Urothelium cell line (cell line): ENCODE measurements at places on chromosomes 5 and 9.

GRCh38 chr5:14222206-14222605, 79.1 kb downstream of the TRIO start:
- DNase-seq, result no peak

- no peak for DNase-seq
These were observed 99.7 kb downstream of the ST8SIA4 start for GRCh38 chr5:100803397-100803796.

- DNase-seq, result no peak
These were observed 106.5 kb upstream of the CCDC112 start for GRCh38 chr5:115402822-115403577.

DNA sequence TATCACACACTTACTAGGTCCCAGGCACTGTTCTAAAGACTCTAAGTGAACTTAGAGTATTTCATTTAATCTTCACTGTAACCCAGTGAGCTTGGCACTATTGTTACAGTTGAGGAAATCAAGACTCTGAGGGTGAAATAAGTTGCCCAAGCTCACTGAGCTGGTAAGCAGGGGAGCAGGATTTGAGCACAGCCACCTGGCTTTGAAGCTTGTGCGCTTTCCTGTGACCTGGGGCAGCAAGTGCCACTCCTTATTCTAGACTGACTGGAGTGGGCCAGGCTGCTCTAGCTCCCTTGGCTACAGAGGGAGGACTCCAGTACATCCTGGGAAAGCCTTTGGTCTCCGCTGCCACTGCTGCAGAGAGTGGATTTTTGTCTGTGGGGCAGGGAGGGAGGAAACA, 50.0 kb downstream of the RGS3 start:
- no peak for DNase-seq

DNA sequence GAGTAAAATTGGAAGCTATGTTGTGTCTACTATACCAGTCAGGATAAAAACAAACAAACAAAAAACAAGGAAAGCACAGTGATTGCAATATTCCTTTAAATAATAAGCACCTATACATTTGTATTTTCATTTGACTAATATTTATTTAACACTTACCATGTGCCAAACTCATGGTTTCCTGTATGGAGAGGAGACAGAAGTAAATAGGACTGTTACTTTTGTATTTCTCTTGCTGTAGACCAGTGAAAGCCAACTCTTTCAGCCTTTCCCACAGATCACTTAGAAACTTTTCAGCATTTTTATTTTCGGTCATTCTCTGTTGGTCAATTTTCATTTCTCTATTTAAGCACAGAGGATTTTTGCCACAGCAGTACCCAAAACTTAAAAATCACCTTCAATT, 4.5 kb downstream of the CMYA5 start:
- DNase-seq, result no peak

DNA sequence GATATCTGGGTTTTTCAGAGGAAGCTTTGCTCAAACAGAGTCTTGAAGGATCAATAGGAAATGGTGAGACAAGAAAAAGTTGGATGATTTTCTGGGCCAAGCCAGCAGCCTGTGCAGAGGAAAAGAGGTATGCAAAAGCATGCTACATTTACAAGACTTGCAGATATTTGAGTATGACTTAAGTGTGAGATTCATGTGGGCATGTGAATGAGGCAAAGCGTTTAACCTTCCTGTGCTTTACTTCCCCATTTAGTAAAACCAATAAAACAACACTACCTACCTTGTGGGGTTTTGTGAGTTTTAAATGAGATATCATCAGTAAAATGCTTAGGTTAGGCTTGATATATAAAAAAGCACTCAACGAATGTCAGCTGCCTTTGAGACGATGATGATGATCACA, 58.1 kb downstream of the PIP5K1B start:
- DNase-seq, result no peak

- no peak for DNase-seq
These were observed 73.2 kb downstream of the PGM5 start for GRCh38 chr9:68429631-68430030.

DNA sequence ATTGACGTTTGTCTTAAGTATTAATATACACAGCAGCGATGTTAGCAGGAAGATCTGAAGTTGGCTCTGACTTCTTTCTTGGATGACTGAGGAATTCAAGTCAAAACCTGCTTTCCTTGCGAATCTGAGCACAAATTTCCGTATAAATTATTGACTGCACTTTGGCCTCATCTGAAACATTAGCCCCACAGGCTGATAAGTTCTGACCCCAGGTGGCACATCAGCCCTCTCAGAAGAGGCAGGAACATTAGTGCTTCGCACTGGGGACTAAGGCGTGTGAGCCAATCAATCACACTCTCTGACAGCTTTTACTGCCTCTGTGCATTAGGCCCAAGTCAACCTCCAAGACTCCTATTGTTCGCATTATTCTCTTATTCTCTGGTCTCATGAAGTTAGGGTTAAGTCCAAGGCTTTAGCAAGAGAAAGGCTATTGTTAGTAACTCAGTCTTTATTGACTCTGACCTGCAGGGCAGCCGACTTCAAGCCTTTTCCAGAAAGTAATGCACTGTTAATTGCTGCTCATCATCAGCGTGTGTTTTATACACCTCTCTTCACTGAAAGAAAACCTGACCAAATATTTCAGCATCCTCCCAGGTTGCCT, 84.2 kb downstream of the ZNF608 start:
- DNase-seq, result peak; percentile 46

- peak; percentile 75 for DNase-seq
These were observed 101.7 kb downstream of the GDNF start for GRCh38 chr5:37738057-37738691.

DNA sequence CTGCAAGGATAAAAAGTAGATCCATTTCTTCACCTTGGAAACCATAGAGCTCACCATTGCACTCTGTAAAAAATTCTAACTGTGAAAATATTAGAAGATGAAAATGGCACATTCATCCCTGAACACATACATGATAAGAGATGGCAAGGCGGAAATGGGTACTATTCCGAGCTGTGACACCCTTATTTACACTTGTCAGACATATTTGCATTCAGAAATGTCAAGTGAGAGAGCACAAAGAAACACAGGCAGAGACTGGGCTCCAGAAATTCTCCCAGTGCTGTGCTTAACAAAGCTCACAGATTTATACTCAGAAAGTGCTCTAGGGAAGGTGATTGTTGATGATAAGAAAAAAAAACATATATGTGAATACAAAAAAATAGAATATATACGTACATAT, 170.3 kb upstream of the PUM3 start:
- DNase-seq, result no peak
